Diencephalon (tissue), 1 donor: ENCODE measurements at places on chromosomes 6 and 20. TPM values are rescaled to one million over a fixed set of nuclear protein-coding genes. Genes with fewer than 3 reads are reported as not detected.

ARFGEF3 gene
- 47.3 TPM for total RNA-seq

TMEM181 gene
- total RNA-seq = 66.2 TPM

FAM217A gene
- not detected for total RNA-seq

RIPPLY2 gene
- 7.8 TPM for total RNA-seq

BANF2 gene
- not detected for total RNA-seq
